Forelimb muscle (tissue), 1 donor: ENCODE measurements at places on chromosomes 7 and 10. TPM values are rescaled to one million over a fixed set of nuclear protein-coding genes. Genes with fewer than 3 reads are reported as not detected.

GRCh38 chr10:76552091-76552873 is 1085.3 kb downstream of the KCNMA1 start:
- no peak for DNase-seq

DNA sequence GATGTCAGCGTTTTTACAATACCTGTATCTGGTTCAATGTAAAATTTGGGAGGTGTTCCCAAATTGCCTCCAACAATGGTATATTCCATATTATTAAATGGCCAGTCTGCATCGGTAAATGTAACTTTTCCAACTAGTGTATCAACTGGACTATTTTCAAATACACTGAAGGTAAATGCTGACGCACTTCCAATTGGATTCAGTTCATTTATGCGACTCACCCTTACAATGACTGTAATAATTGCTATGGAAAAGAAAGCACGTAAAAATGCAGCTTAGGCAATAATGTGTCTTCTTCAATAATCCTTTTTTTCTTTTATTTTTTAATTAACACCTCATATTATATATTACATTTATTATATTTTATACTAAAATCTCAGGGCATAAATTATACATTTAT is 209.1 kb downstream of the HGF start:
- DNase-seq, result no peak

GRCh38 chr10:78616125-78616695 is 452.6 kb upstream of the ZMIZ1 start:
- no peak for DNase-seq

GRCh38 chr10:15558136-15558535 is 161.6 kb downstream of the ITGA8 start:
- no peak for DNase-seq

- peak; percentile 41 for DNase-seq
Measured at GRCh38 chr10:63573068-63573697, 52.0 kb downstream of the REEP3 start.

DNA sequence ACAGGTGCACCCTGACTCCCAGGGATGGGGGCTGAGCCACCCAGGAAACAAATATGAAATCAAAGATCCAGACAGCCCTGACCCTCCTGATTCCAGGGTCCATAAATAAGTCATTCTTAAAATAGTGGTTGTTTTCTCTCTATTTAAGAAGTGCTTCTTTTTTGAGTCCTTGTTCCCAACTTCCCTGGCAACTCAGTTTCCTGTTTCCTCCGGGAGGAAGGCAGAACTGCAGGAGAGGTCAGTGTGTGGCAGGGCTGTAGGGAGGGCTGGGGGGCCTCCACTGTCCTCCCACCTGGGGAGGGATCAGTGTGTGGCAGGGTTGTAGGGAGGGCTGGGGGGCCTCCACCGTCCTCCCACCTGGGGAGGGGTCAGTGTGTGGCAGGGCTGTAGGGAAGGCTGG is 88.7 kb upstream of the PDGFA start:
- DNase-seq, result no peak

- no peak for DNase-seq
Measured at GRCh38 chr10:106957823-106958588, 206.5 kb downstream of the SORCS1 start.

- DNase-seq, result no peak
Measured at GRCh38 chr7:133859231-133859630, 267.9 kb upstream of the LRGUK start.

DNA sequence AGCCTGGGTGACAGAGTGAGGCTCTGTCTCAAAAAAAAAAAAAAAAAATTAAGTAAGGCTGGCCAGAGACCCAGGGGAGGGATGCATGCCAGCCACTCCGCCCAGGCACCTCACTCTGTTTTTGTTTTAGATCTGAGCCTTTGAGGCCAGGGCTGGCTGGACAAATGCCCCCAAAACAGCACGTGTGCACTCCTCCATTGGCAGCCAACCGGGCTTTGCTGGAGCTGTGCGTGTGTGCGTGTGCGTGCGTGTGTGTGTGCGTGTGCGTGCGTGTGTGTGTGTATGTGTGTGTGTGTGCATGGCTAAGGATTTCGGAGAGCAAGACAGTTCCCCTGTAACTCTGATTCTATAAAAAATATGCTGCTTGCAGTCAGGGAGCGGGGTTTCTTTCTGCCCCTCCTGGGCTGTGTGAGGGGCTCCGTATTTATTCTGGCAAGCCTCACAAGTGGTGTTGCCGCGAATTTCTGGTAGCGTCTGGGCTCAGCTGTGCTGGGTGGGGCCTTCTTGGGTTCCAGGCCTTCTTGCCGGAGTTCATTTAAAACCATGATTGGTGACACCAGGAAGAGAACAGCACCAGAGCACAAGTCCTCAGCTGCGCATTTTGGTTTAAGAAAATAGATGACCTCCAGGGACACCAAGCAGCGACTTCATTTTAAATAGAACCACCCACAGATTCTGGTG is 28.1 kb upstream of the UNCX start:
- DNase-seq, result no peak

DNA sequence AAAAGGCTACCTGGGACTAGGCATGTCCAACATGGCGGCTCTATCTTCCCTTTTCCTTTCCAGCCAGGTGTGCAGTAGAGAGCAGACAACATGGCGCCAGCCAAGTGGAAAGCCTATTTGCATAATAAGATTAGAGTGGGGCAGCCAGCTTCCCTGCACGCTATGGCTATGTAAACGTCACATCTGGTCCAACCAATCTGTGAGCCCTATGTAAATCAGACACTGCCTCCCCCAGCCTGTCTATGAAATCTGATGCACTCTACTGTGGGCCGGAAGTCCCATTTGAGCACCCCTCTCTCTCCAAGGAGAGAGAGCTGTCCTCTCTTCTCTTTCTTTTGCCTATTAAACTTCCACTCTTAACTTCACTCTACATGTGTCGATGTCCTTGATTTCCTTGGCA is 984.9 kb upstream of the AUTS2 start:
- DNase-seq, result no peak

DNA sequence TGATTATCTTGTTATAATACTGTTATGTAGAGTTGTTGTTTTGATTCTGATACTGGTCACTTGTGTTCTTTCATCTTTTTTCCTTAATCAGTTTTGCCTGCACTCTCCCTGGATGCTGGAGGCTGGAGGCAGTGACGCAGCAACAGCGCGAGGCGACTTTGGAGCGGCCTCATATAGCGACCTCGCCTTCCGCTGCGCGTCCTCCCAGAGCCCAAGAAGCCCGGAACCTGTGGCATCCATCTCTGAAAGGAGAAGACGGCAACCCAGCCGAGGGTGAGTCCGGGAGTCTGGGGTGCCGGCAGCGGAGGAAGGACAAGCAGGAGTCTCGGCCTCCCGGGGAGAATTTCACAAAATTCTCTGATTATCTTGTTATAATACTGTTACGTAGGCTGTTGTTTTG is 161.2 kb downstream of the ZNF33B start:
- DNase-seq, result no peak

GRCh38 chr7:1008733-1009363 is 25.9 kb downstream of the CYP2W1 start:
- DNase-seq, result no peak

GRCh38 chr7:92462560-92462959 is 15.2 kb downstream of the ERVW-1 start:
- DNase-seq, result no peak

DNA sequence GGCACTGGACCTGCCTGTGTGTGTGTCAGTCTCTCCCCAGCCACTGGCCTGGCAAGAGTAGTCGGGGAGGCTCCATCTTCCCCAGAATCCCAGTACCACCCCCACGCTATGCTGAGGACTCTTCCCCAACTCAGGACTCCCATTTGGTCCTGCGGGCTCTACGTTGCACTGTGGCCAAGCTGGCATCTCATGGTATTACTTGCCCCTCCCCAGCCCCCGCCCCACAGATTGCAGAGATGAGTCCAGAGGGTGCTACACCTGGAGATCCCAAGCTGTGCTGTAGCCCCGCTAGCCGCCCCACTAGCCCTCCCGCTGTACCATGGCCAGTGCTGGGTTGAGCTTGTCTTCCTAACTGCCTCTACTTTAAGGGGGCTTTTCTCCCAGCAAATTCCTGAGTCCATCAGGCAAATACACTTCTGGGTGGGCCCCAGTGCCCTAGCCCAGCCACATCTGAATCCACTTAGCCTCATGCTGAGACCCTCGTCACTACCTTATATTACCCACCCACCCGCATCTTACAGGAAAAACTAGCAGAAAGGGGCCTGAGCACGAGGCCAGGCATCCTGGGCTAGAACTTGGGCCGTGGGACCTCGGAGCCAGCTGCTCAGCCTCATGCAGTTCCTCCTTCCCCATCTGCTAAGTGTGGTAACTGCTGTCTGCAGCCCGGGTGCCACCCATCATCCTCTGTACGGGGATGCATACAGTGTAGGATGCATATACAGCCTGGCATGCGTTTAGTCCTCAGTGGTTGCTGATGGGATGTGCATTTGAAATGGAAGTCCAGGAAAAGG is 65.8 kb upstream of the CACUL1 start:
- no peak for DNase-seq

DNA sequence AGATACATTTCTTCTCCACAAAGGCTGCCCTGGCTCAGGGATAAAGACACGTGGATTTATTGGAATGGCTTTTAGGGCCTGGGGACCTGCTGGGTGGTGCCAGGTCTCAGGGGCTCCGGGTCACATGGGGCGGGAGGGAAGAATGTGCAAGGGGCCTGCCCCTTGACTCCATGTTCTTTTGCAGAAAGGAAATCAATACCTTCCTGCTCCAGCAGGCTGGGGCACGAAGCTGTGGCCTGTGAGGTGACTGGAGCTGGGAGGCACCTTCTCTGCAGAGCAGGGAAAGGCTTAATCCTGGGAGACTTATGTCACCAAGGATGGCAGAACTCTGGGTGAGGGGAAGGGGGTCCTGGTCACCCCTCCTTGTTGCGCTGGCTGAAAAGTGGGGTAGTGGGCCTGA is 42.3 kb upstream of the GNA12 start:
- no peak for DNase-seq

GRCh38 chr7:104967088-104967487 is 46.9 kb upstream of the KMT2E start:
- no peak for DNase-seq

DNA sequence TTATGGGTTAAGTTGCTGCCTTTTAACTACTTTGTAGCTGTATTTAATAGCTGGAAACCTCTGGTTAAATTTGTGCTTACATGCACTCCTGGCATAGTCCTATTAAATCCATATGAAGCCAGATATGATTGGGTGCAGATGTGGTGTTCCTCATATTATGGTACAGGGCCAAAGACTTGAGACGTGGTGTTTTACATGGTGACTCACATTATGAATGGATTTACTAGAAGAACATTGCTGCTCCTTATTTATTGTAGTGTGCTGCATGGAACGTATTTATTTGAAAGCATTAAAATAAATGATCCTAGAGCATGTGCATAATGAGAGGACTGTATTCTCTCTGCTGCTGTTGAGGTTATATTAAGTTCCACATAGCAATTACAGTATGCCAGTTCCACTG is 224.1 kb downstream of the SLC25A13 start:
- no peak for DNase-seq

DNA sequence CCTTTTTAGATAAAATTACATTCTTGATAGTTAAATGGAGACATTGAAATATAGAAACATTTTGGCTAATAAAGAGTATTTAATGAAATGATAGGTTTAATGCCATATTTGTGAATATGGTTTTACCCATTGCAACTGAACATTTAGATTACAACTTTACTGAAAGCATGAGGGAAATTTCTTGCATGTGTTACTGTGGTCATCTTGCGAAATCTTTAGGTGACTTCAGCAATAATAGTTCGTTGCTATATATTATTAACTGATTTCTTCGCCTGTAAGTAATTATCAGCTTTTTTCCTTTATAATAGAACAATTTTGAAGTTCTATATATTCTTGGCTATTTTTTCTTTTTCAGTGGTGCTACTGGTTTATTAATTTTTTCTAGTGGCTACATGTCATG is 83.2 kb downstream of the MLLT10 start:
- DNase-seq, result no peak

DNA sequence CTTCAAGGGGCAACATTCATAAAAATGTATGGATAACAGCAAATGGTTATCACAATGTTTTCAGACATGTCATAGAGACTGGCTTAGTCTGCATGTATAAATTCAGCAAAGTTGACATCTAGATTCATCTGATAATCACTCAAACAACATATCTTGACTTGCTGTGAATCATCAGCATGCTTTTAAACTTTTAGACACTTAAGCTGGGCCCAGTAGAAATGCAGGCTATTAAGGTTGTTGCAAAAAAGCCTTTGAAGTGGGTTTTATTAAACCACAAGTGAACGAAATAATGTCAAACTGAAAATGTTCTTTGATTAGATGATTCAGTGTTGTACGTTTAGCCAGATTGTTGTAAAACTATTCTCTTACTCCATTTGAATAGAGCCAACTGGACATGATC is 759.6 kb downstream of the NXPH1 start:
- DNase-seq, result no peak

DNA sequence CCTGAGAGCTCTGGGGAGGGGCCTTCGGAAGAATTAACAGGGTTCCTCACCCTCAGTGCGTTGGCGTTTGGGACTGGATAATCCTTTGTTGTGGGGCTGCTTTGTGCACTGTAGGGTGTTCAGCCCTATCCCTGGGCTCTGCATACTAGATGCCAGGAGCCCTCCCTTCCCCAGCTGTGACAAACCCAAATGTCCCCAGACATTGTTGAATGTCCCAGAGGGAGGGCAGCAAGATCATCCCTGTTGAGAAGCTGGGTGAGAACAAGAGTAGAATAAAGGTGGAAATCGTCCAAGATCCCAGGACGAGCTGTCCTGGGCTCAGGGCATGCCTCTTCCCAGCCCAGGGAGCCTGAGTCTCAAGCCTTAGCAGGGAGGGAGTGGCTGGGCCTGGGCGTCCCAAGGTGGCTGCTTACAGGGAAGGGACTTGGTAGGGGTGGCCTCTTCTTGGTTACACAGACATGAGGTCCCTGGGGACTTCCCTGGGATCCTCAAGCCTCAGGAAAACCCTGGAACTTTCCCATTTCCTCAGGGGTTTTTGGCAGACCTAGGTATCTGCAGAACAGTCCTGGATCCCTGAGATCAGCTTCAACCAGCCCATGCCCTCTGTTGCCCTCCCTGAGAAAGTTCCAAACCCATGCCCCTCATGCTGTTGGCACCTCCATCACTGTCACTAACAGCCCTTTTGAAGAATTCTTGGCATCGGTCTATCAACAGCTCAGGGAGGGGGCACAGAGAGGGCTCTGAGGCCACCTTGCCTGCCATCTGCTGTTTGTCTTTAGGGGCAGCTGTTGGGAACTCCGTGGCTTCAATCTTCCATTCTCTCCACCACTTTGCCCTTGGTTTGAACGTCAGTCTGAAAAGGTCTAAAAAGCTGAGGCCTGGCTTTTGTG is 53.7 kb downstream of the GOLGA7B start:
- DNase-seq, result no peak

- no peak for DNase-seq
Measured at GRCh38 chr7:128891110-128891941, 19.2 kb downstream of the KCP start.

GRCh38 chr10:46251857-46252847 is 34.6 kb upstream of the ANTXRL start:
- no peak for DNase-seq

Gene GATAD1
- polyA plus RNA-seq, result 24.9 TPM

Gene CALCR
- 11.1 TPM for polyA plus RNA-seq

Gene SRGN
- 23.1 TPM for polyA plus RNA-seq

Gene LRRN3
- 7.0 TPM for polyA plus RNA-seq

Gene ACSM6
- polyA plus RNA-seq, result not detected

Gene NPFFR1
- polyA plus RNA-seq, result 0.05 TPM

Gene TLX1
- not detected for polyA plus RNA-seq

Gene ZNF239
- polyA plus RNA-seq, result 6.6 TPM
